ENCODE measurements at places on chromosomes 2 and 18.

- no peak for DNase-seq
These were observed 13.1 kb downstream of the PIEZO2 start for GRCh38 chr18:11136241-11136640.

GRCh38 chr2:8999102-8999446 is 4.4 kb downstream of the MBOAT2 start:
- no peak for DNase-seq

DNA sequence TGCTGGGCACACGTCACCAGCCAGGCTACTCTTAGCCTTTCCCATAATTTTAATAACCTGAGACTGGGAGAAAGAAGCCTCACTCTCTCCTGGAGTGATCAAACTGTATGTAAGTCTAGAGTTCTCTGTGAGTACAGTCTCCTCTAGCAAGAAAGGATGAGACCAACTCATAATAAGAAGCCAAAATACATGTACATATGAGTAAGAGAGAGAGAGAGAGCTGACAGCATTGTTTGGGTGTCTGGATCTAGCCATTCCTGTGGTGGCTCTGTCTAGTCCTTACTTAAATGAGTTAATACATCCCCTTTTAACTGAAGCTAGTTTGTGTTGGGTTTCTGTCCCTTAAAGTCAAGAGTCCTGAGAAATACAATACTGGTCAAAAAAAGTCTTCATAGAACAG is 26.0 kb upstream of the ANXA4 start:
- no peak for DNase-seq

- DNase-seq = no peak
These were observed 71.0 kb downstream of the MAPK4 start for GRCh38 chr18:50630895-50631294.

DNA sequence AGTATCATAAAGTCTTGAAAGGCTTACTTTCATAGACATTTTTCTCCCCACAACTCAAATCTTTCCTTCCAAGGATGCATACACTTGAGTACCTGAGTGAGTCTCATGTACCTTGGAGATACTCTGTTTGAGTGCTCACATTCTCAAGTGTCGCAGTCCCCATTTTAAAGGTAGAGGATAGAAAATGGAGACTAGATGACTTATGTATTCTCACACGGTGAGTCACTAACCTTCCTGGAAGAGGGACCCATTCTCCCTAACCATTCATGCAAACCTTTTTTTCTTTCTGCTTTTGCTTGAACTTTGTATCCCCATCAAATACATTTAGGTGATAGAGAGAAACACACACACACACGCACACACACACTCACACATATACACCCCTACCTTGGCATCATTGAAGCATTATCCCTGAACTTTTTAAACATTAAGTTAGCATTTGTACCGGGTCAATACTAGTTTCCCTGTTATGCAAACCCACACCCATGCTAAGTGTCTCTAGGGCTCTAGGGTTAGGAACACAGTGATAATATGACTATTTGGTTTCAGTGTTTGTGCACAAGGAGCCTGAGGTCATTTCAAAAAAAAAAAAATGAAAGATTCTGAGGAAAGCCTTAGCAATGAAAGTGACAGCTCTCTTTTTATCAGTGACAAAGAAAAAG is 236.2 kb downstream of the IKZF2 start:
- DNase-seq = no peak

GRCh38 chr2:24915796-24916195 is 4.2 kb downstream of the ADCY3 start:
- no peak for DNase-seq

- no peak for DNase-seq
These were observed 790.3 kb downstream of the ERBB4 start for GRCh38 chr2:211748339-211748738.

DNA sequence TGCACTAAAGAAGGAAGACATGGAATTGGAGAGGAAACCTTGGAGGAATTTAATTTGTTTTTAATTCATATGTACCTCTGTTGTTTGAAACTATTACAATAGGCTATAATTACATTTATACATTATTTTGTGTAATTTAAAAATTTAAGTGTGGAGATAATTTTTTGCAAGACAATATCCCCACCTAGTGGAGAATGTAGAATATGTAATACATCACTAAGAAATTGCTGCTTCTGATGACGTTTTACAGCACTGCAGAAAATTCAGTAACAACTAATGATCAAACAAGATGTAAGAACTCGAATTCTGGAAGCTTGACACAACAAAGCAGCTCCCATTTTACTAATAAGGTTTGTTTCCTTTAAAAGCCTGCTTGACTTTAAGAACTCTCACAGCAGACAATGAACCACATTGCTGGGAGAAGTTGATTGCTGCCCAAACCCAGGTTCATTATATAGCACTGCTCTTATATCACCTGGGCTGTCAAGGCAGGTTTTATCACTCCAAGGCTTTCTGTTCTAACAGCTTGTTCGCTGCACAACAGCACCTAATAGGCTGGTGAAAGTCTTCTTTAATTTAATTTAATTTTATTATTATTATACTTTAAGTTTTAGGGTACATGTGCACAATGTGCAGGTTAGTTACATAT is 53.4 kb downstream of the THADA start:
- no peak for DNase-seq

DNA sequence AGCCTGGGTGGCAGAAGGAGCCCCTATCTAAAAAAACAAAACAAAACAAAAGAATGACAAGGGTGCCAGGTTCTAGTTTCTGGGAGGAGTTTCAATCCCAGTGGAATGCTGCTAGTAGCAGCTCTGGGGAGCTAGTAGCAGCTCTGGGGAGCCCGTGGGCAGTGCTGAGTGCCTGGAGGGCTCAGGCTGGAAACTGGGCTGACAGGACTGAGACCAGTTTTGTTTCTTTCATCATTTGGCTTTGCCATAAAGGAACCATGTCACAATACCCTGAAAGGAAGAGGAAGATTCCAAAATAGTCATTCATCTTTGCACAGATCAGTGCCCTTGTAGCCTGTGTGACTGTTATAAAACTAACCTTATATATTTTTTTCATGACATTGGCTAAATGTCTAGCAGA is 10.6 kb downstream of the MFSD6 start:
- no peak for DNase-seq

GRCh38 chr2:186572705-186573104 is 17.2 kb upstream of the ITGAV start:
- no peak for DNase-seq

- no peak for DNase-seq
These were observed 187.7 kb downstream of the HDAC4 start for GRCh38 chr2:239212929-239213642.

DNA sequence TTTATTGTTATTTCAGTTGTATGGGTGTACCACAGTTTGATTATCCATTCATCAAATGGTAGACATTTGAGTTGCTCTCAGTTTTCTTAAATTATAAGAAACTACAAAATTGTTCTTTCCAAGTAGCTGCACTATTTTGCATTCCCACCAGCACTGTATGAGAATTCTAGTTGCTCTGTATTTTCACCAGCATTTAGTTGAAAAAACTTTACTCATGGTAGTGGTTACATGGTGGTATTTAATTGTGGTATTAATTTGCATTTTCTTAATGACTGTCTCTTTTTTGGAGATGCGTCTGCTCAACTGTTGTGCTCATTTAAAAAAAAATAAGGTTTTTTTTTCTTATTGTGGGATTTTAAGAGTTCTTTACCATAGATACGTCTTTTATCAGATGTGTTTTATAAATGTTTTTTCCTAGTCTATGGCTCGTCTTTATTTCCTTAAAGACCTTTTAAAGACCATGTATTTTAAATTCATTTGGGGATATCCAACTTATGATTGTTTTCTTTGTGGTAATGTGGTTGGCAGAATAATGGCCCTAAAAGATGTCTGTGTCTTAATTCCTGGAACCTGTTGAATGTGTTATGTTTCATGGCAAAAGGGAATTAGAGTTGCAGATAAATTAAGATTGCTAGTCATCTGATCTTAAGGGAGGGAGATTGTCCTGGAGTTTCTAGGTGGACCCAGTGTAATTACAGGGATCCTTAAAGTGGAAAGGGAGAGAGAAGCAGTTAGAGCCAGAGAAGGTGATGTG is 37.4 kb downstream of the UBE2F start:
- no peak for DNase-seq

DNA sequence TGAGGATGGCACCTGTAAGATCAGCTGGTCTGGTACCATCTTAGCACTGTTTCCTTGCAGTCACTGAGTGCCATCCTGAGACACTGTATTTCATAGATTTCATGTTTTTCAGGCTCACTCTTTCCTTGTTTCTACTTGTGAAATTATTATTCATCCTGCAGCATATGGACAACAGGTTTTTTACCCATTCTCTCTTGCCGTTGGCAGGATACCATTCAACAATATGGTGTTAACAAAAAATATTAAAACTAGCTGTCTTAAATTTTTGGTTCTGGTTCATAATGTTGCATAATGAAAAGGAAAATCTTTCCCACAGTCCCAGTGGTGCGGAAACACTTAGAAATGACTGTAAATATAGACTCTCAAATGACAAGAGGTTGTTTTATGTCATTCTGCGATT is 23.1 kb upstream of the ATG16L1 start:
- no peak for DNase-seq

GRCh38 chr2:195961873-195962272 is 106.8 kb downstream of the DNAH7 start:
- DNase-seq = no peak

GRCh38 chr18:62435435-62436031 is 87.3 kb upstream of the ZCCHC2 start:
- no peak for DNase-seq

- no peak for DNase-seq
These were observed 336.3 kb downstream of the DYSF start for GRCh38 chr2:71789556-71790204.

DNA sequence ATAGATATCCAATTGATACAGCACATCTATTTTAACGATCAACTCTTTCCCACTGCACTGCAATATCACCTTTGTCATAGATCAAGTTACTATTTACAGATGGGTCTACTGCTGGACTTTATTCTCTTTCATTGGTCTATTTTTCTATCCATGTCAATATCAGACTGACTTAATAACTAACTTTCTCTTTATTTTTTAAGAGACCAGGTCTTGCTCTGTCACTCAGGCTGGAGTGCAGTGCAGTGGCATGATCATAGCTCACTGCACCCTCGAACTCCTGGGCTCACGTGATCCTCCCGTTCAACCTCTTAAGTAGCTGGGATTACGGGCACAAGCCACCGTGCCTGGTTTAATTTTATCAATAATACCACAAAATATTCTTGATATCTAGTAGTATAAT is 71.2 kb downstream of the TLK1 start:
- DNase-seq = no peak

- DNase-seq = no peak
These were observed 50.0 kb downstream of the TGIF1 start for GRCh38 chr18:3500016-3500415.

DNA sequence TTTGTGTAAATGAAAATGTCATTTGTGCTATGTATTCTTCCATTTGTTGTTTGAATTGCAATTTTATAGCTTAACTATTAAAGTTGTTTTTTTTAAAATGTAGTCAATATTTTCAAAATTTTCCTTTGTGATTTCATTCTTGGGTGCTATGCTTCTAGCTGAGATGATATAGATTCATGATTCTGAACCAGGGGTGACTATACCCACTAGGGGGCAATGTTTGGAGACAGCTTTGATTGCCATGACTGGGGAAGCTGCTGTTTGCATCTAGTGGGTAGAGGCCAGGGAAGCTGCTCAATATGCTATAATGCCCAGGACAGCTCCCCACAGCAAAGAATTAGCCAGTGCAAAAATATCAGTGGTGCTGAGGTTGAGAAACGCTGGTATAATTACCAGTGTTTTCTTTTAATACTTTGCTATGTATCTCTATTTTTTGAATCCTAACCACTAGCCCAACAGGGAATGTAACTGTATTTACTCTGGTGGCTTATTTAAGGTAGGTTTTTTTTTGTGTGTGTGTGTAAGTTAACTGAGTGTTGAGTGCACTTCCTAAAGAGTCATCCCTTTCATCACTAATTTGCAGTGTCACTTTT is 99.7 kb downstream of the MEP1B start:
- DNase-seq = peak; percentile 50

- DNase-seq = no peak
These were observed 90.1 kb upstream of the KLF7 start for GRCh38 chr2:207255565-207256470.

- no peak for DNase-seq
These were observed 150.2 kb downstream of the PARD3B start for GRCh38 chr2:204695506-204695905.
